Anterior cingulate cortex (tissue), 58 donors: ENCODE measurements at places on chromosomes 13 and 19.

GRCh38 chr13:32530841-32531253 is 7.7 kb downstream of the N4BP2L2 start:
- DNase-seq, result no peak

GRCh38 chr13:66635526-66635925 is 594.6 kb downstream of the PCDH9 start:
- DNase-seq, result no peak

GRCh38 chr19:38840583-38840968 is 9.0 kb upstream of the ECH1 start:
- no peak for DNase-seq

GRCh38 chr19:50258918-50259372 is 55.5 kb downstream of the MYH14 start:
- no peak for DNase-seq

- no peak for DNase-seq
These were observed 15.2 kb upstream of the MTIF3 start for GRCh38 chr13:27465611-27466010.

DNA sequence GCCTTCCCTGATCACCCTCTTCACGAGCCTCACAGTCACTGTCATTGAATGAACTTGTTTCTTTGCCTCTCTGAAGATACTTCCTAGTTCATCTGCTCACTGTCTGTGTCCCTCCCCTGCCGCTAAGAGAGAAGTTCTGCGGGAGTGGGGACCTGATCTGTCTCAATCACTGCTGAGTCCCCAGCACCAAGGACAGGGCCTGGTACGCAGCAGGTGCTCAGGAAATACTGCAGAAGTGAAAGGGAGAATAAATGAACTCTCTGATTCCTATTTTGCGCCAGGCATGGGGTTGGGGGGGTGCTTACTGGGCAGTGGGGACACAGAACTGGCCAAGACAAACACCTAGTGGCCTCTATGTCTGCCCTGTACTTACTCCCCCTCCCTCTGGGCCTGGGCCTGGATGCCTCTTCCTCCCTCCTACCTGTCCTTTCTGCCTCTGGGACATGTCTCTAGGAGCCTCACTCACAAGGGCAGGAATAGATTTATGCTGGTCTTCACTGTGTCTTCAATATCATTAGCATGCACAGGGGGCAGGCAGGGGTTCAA is 17.5 kb downstream of the FCGBP start:
- DNase-seq, result no peak

- no peak for DNase-seq
These were observed 44.4 kb upstream of the HMGB1 start for GRCh38 chr13:30510091-30510490.
